ENCODE measurements at places on chromosomes 5 and 9. TPM values are rescaled to one million over a fixed set of nuclear protein-coding genes. Genes with fewer than 3 reads are reported as not detected.

DNA sequence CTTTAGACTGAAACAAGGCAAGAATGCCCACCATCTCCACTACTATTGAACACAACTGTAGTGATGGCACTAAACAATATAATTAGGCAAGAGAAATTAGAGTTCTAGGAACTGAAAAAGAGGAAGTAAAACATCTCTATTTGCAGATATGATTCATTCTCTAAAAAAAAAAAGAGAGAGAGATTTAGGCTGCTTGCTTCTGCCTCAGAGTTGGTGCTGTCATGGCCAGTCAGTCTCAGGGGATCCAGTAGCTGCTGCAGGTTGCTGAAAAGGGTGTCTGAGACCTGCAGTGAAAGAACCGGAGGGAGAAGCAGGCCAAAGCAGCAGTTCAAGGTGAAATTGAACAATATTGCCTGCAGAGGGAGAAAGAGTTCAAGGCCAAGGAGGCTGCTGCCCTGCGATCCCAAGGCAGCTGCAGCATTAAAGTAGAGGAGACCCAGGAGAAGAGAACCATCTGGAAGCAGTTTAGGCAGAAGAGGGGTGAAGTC, 72.5 kb downstream of the AP3B1 start:
- peak; percentile 92 for DNase-seq

DNA sequence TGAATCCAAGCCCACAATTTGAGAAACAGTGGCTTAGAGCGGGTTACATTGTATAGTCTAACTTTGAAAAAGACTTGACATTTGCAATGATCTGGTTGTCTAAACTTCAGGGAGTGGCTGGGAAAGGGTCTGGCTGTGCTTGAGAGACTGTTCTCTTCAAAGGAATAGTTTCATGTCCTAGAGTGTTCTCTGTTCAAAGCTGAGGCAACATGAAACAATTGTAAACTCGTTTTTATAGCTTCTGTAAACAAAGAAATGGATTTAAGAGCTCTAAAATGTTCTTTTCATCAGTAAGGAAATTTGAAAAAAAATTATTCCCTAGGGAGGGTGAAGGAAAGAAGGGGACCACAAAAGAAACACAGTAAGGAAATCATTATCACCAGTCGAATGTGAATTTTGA, 41.6 kb downstream of the FOCAD start:
- no peak for DNase-seq

- peak; percentile 28 for DNase-seq
These were observed at the start of gene HEMGN for GRCh38 chr9:97938081-97938644. TSS of gene HEMGN (minus strand) at chr9:97938172. CDS start at chr9:97938136, 36 bp downstream.

DNA sequence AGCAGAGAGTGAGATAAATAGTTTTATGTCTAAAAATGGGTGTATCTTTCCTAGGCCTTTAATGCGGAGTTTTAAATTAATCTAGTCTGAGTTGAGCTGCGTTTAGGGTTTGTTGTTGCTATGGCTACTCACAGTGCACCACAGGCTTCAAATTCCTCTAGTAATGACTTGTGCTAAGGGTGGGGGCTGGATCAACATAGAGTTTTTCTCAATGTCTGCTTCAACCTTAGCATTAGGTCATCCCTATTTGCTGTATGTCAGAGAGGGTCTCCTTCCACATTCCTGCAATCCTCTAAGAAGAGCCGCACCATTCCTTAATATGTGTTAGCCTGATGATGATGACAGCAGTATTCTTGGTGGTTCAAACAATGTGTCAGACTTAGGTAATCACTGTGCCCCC, 465.6 kb upstream of the KIF2A start:
- DNase-seq = no peak

DNA sequence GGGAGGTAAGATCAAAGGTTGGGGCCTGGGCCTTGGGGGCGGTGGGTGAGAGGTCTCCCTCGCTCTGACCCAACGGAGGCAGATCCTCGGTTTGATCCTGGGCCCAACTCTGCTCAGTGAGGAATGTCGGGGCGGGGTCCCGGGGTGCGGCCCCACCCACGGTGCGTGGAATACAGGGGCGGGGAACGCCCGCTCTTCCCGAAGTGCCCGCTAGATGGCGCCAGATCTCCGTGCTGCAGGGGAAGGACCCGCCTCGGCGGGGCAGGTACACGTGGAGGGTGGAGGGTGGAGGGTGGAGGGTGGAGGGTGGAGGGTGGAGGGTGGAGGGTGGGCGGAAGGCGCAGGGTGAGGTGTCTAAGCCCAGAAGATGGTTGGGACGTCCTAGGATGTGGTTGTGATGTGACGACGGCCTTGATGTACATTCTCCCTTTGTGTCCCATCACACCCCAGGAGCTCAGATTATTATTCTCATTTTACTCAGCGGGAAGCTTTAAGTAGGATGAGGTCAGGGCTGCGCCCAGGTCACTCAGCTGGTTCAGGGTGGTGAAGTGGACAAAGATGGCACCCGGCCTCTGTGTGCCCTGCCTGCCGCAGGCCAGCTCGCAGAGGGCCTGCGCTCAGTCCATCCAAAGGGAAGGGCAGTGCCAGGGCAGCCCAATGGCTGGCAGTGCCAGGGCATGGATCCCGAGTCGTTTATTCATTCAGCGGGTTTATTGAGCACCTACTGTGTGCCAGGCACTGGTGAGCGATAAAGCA, 9.4 kb upstream of the RPS14 start:
- no peak for DNase-seq

DNA sequence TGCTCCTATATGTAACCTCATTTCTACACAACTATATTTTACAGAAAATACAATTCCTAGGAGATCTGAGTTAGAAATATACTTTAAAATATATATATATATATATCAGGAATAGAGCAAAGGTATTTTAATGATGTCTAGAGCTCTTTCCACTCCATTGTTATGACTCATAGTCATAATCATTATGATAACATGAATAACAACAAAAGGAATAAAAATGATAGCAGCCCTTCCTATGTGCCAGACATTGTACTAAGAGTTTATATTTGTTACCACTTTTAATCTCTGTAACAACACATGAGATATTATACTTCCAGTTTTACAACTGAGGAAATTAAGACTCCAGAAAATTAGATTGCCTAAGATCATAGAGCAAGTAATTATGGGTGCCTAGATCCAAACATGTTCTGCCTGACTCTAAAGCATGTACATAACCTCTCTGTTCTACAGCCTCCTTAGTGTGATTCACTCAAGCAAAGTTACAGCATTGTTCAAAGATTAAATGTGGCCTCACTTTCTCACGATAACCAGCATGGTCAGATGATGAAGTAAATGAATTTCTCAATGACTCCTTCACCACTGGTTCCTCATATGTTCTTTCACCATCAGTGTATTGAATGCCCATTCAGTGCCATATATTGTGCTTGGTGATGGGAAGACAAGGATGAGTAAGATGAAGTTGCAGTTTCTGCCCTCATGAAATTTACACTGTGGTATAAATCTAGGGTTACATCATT, 452.1 kb downstream of the EFNA5 start:
- DNase-seq = no peak

DNA sequence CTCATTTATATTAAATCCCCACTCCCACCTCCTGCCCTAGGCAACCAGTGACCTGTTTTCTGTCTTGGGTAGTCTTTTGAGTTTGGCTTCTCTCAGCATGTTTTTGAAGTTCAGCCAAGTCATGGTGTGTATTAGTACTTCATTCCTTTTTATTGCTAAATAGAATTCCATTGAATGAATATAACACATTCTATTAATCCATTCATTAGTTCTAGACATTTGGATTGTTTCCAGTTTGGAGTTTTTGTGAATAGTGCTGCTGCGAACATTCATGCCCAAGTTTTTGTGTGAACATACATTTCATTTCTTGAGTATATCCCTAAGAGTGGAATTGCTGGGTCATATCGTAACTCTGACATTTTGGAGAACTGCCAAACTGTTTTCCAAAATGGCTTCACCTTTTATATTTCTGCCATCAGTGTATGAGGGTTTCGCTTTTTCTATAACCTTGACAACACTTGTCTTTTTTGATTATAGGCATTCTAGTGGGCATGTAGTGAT, 2.7 kb downstream of the ZNF346 start:
- no peak for DNase-seq

DNA sequence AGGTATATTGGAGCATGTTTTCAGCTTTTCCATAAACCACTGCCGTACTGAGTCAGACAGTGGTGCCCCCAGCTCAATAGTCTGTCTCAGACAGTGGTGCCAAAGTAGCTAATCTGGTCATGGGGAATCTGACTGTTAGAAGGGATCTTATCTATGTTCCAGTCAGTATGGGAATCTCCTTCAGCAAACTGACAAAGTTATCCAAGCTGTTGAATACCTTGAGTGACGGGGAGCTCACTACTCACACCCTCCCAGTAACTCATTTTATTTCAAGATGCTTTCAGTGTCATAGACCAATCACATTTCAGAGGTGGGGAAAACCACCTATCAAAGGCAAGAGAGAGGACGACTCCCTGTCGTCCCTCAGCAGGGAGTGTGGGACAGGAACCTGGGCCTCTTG, 18.7 kb downstream of the ANKS6 start:
- no peak for DNase-seq

DNA sequence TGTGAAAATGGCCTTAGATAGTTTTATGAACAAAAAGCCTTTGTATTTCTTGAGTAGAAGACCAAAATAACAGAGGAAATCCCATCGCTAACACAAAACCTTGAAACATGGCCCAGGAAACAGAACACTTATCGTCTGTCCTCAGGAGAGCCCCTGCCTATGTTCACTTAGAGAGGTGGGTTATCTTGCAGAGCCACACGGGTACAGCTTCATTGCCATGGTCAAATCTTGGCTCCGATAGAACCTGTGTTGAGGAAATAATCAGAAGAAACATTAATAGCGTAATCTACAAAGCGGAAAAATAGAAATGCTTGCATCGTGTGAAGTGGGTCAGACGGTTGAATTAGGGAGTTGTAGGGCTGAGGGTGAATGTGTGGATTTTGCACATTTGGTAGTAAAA, 216.1 kb downstream of the MAST4 start:
- DNase-seq = no peak

- no peak for DNase-seq
These were observed 169.7 kb upstream of the IRX2 start for GRCh38 chr5:2921176-2921575.

- DNase-seq = peak; percentile 19
These were observed 32.2 kb downstream of the ALDH7A1 start for GRCh38 chr5:126562823-126563222.

- no peak for DNase-seq
These were observed 516.7 kb downstream of the NTRK2 start for GRCh38 chr9:85186218-85186585.

DNA sequence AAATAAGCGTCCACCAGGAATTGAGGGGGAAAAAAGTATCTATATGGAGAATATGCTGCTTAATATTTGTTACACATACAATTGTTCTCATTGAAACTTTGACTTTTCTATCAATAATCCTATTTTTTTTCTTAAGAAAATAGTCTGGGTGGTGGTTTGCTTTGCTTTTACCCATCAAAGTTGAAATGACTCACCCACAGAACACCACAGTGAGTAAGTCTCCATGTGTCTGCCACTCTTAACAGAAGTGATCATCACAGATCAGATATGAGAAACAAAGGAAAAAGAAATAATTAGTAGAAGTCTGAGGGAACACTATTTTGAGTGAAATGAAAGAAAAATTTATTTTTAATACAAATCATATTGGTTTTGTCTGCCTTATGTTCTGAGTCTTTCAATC, 742.8 kb downstream of the CDH9 start:
- DNase-seq = no peak

DNA sequence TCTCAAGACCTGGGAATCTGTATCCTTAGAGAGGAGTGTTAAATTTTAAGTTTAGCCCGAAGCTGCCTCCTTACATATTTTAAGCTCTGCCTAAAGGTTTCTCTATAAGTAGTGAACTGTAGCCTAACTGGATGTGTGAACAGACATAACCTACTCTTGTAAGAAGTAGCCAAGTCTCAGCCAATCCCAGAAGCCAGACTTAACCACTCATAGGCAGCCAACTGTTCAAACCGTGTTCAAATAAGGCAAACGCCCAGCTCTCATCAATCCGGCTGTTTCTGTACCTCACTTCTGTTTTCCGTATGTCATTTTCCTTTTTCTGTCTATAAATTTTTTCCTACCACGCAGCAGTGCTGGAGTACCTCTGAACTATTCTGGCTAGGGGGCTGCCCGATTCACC, 58.7 kb upstream of the HRH2 start:
- no peak for DNase-seq

GRCh38 chr9:133704711-133705181, 33.4 kb downstream of the SARDH start:
- DNase-seq = no peak

DNA sequence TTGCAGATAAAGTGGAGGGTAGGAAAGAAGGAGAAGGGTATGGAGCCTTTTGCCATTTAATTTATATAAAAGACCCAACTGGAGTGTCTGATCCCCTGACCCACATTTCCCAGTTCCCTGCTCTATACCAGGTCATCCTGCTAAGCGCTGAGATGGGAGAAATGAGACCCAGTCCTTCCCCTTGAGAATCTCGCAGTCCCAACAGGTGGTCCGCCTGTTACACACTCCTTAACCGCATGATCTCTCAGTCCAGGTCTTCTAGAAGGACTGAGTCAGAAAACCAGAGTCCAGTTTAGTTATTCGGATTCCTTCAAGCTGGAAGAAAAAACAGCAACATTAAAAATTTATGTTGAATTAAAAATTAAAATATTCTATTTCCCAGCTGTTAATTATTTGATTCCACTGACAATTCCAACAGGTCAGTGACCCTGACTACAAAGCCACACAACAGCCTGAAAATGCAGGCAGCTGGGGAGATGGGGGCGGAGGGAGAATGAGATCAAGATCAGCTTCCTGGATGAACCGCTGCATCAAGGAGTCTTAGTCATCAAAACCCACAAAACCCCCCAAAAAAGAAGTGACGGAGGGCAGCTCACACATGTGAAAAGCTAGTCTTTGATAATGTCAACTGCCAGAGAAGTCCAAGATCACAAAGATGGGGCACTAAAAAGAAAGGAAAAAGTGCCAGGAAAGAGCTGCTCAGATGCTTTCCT, 44.0 kb downstream of the GGTA1 start:
- no peak for DNase-seq

The EIF4EBP3 gene
- 9.7 TPM for polyA plus RNA-seq

The CRHBP gene
- polyA plus RNA-seq = not detected

The CTXN3 gene
- polyA plus RNA-seq = not detected

The TNFSF15 gene
- not detected for polyA plus RNA-seq

The TMEM203 gene
- 52.6 TPM for polyA plus RNA-seq

The COL5A1 gene
- 0.13 TPM for polyA plus RNA-seq

The ECM2 gene
- polyA plus RNA-seq = 0.37 TPM

The GRM6 gene
- not detected for polyA plus RNA-seq

The RECK gene
- 0.29 TPM for polyA plus RNA-seq

The ARL14EPL gene
- polyA plus RNA-seq = not detected

Measured in GM12878 (cell line).